Stimulated activated CD4-positive, alpha-beta T cell treated with anti-CD3 and anti-CD28 coated beads, Interleukin-1b, Interleukin-23, amount 100 ng/mL, for 4 hours (primary cell): ENCODE measurements at places on chromosomes 3 and 15.

DNA sequence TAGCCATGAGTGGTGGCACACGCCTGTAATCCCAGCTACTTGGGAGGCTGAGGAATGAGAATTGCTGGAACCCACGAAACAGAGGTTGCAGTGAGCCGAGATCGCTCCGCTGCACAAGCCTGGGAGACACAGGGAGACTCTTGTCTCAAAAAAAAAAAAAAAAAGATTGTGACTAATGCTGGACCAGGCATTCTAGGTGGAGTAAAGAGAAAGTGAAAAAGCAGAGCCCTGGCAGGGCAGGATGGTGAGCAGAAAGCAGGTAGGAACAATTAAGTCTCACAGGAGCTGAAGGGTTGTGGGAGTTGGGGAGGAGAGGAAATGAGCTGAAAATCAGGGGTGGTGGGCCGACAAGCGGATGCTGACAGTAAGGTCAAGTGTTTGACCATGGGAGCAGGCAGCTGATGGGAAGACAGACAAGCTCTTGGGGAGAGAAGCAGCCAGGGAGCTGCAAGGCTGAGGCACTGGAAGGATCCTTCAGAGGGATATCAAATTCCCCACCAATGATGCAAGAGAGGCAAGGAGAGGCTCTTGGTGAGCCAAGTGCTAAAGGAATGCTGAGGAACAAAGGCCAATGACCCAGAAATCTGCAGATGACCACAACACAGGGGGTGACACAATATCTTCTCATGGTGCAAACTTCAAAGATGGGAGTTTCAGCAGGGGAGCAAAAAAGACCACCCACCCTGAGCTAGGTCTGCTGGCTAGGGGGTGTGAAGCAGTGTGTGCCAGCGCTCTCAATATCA, 251.1 kb downstream of the ULK4 start:
- no peak for DNase-seq

DNA sequence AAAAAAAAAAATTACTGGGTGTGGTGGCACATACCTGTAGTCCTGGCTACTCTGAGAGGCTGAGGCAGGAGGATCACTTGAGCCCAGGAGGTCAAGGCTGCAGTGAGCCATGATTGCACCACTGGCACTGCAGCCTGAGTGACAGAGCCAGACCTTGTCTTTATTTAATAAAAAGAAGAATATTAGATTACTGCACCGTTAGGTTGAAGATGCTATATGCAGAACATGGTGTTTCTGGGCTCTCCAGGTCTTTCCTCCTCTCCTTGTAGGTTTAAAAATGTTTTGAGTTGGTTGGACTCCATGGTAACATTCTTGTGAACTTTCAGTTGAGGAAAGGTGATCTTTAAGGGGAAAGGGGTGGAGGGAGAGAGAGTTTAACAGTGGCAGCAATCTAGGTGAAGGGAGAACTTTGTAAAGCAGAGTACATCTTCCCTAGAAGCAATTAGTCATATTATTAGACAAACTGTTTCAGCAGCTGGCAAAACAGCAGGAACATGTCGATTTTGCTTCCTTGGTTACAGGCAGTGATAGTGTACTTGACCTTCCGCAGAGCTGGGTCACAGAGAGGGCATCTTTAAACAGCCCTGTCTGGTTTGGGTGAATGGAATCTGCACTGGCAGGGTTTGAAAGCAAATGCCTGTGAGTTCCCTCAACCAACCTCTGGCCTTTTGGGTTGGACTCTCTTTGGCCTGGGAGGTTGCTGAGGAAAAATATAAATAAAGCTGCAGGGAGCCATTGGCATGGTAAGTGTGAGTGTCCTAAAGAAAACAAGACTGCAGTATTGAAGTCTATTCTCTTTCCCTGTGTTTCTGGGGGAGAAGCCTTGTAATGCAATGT, 42.8 kb downstream of the NR2C2 start:
- DNase-seq = no peak

DNA sequence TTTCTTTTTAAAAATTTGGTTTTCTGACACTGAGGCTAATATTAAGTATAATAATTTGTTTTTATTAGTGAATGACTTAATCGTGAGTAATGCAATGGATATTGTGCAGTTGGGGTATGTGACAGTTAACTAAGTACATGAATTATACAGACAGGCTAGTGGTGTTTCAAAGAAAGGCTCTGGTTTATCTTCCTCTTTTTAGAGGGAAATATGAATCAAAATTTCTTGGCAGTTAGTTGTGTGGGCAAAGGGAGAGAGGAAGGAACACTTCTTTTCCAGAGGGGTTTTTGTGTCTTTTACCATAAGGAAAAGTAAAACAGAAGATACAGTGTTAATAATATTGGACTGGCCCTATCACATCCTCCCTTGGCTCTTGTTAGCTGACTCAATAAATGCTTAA, 2.7 kb downstream of the ZNF654 start:
- no peak for DNase-seq

DNA sequence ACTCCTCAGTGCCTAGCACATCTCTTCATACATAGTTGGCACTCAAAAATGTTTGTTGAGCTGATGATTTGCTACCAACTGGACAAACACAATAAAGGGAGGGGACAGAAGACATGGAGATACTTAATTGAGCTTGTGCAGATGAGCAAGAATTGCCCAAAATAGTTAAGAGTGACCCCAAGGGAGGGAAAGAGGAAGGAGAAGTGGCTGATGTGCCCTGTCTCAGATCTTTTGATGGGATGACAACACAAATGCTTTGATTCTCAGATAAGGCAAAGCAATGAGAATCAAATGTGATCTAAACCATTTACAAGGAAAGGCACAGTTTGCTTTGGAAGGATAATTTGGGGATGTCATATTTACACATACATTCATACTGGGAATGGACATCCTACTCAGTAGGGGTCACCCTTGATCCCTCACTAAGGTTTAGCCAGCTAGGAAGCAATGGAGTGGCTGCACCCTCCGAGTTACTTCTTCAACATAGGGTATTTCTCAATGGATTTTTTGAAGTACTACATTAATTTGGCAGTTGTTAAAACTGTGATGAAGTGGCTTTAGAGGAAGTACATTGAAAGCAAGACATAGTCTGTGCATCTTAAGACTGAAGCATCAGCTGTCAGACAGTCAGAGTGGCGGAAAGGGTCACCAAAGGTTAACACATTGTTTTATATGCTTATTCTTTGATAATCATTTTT, 21.9 kb upstream of the SSR3 start:
- DNase-seq = no peak

DNA sequence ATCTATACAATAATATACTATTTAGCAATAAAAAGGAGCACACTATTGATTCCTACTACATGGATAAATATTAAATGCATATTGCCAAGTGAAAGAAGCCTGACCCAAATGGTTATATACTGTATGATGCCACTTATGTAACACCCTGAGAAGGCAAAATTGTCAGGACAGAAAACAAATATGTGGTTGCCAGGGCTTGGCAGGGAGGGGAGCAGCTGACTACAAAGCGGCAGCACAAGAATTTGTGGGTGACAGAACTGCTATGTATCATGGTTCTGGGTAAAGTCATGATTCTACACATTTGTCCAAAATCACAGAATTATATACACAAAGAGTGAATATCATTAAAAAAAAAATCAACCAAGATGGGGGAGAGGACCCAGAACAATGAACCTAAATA, 22.5 kb downstream of the TBC1D2B start:
- DNase-seq = no peak
